ENCODE measurements at places on chromosomes 7 and 10.

DNA sequence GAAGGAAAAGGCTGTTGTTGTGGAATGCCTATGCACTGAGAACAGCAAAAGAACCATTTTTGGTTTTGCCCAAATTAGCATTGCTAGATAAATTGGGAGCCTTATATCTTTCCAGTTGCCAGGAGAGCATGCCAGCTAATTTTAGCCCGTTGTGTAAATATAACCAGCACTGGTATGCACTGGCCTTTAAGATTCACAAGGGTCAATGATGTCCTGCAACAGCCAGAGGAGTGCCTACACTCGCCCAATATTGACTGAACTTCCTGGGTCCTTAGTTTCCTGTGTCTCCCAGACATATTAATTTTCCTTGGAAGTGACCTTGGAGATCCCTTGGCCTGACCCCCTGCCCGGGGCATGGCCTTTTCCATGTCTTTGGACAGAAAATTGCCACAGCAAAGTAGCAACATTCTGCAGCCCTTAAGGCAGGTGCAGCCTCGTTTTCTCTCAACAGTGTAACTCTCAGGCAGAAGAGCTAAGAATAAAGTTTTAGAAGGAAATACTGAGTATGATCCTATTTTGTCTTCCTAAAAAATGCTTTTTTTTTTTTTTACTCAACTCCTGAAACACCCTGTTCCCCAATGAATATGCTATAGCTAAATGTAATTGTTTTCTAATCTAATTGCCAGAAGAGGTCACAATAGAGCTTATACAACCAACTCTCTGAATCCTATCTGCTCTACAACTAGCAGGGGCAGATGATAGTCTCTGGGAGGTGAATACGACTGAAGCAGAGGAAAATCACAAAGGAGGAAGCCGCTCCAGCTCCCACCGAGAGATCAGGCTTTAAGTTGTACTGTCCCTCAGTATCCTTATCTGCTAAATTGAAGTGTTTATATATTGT lies 131.9 kb upstream of the PCGF5 start:
- no peak for DNase-seq

DNA sequence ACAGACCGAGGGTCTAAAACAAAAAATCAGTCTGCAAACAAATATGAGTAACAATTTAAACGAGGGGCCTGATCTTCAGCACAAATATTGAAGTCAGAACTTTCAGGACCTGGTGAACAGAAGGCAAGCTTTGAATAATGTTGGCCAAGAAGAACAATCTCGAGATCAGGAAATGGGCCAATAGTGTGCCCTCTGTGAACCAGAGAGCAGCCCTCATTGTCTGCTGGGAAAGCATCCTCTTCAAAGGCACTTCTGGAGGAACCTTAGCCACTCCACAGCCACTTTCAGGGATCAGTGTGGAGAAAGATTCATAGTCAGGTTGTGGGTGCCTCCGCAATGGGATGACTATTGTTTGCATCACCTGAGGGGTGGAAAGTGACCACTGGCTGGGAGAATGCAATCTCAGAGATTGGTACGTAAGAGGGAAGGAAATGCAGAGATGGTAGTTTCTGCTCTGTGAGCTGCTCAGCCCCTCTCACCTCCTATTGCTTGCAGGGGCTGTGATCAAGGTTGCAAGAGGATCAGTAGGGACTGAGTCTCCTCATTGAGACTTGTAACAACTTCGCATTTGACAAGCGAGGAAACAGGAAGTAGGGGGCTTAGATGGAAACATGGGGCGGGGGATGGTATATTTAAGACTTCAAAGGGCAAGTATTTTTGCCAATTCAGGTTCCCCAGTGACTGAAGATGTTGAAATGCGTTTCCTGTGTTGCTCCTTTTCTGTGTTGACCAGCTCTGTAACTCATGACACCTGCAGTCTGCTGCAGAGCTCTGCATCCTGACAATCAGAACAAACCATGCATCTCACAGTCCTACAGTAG lies 28.4 kb upstream of the IFRD1 start:
- DNase-seq, result no peak

GRCh38 chr7:84914598-84914997 lies 272.3 kb downstream of the SEMA3D start:
- no peak for DNase-seq

DNA sequence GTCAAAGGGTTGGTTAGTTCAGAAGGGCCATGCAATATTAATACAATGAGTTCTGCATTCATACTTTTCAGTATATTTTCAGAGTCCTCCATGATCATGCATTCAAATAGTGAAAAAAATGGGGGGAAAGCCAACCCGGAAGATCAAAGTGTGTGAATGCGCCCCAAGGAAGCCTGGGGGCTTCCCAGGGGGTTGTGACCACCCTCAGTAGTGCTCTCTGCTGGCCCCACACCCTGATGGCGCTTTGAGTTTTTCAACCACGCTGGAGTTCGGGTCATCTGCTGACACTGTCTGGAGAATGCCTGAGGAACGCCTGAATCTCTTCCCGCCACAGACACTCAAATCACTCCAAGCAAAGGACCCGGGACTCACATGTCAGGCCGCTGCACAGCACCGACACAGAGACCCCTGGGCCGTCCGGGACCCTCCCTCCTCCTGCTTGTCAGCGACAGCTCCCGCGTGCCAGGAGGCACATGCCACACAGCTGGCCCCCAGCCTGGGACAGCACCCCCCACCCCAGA lies 1.0 kb downstream of the TNS3 start:
- DNase-seq, result peak; percentile 61

All from ecto neural progenitor cell (in vitro differentiated cells).